ENCODE measurements at places on chromosomes 16 and 17.

DNA sequence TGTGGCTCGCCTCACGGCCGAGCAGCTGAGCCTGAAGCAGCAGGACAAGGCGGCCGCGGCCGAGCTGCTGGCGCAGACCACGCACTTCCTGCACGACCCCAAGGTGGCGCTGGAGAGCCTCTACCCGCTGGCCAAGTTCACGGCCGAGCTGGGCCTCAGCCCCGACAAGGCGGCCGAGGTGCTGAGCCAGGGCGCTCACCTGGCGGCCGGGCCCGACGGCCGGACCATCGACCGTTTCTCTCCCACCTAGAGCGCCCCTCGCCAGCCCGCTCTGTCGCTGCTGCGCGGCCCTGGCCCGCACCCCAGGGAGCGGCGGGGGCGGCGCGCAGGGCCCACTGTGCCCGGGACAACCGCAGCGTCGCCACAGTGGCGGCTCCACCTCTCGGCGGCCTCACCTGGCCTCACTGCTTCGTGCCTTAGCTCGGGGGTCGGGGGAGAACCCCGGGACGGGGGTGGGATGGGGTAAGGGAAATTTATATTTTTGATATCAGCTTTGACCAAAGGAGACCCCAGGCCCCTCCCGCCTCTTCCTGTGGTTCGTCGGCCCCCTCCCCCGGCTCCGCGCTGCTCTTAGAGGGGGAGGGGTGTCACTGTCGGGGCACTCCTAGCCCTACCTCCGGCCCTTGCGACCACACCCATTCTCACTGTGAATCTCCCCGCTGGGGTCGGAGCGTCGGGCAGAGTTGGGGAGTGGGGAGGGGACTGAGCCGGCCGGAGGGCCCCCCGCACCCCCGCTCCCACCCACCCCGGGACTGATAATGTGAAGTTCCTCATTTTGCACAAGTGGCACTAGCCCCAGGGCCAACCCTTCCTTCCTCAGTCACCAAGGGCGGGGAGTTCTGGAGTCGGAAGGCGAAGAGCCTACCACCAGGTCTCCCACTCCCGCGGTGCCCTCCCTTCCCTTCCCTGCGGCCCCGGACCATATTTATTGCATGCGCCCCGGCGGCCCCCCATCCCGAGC is 4.0 kb downstream of the HIC1 start:
- peak; percentile 54 for DNase-seq

GRCh38 chr17:77322514-77323412 is 182.0 kb downstream of the SEC14L1 start:
- peak; percentile 31 for DNase-seq

- DNase-seq, result no peak
Observed at GRCh38 chr16:77807021-77807420, 18.7 kb downstream of the VAT1L start.

- DNase-seq, result no peak
Observed at GRCh38 chr16:46569231-46569735, 51.9 kb downstream of the SHCBP1 start.

Measured in bone marrow (tissue), 2 donors.